ENCODE measurements at places on chromosomes 11 and 22.

- no peak for DNase-seq
These were observed 410.4 kb downstream of the TENM4 start for GRCh38 chr11:79030448-79030847.

DNA sequence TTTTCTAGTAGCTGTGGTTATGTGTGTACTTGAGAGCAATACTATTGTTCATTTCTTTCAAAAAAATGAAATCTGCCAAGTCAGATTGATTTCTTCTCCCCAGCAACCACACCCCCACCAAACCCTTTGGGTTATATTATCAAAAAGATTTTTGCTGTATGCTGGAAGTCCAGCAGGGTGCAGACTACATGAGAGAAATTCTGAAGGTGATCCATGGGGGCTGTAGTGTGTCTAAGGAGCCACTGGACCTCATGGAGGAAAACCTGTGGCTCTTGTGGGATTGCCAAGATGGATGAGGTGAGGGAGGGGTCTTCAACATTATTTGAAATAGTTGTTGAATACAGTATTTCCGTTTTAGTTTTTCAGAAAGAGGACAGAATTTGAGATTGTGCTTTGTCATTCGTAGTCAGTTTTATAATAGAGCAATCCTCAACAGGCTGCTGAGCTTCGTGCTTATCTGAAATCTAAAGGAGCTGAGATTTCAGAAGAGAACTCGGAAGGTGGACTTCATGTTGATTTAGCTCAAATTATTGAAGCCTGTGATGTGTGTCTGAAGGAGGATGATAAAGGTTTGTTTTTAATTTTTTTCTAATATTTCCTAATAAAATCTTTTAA lies 3.1 kb downstream of the EIF3M start:
- DNase-seq = no peak

DNA sequence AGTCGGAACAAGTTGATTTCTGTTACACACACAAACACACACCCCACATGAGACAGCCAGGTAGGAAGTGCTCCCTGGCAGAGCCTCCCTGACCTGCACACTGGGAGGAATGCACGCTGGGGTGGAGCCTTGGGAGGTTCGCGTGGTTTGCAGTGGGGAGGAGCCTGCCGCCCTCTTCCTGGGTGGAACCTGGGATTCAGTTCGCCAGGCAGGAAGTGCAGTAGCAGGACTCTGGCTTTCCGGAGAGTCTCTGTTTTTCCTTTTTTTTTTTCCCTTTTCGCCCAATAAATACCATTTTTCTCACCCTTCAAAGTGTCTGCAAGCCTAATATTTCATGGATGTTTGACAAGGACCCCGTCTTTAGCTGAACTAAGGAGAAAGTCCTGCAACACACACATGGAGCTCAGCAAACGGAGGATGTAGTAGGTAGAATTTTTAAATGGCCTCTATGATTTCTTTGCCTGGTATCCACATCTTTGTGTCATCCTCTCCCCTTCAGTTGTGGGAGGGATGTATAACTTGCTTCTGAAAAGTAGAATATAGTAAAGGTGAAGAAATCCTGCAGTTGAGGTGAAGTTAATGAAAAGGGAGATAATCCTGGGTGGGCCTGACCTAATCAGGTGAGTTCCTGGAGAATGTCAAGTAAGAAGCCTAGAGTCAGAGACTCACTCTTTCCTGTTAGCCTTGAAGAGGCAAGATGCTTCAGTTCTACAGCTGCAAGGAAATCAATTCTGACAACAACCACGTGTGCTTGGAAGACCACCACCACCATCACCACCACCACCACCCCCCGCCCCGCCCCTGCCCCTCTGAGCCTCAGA lies 72.9 kb downstream of the PIWIL4 start:
- DNase-seq = no peak

- peak; percentile 75 for DNase-seq
These were observed 67.3 kb upstream of the NUP50 start for GRCh38 chr22:45096256-45096907.

- no peak for DNase-seq
These were observed 131.7 kb upstream of the ISX start for GRCh38 chr22:34934261-34934660.

- no peak for DNase-seq
These were observed 48.4 kb downstream of the COMMD9 start for GRCh38 chr11:36240801-36241200.

GRCh38 chr11:28910926-28911325 lies 802.7 kb downstream of the METTL15 start:
- no peak for DNase-seq
